ENCODE measurements at places on chromosomes 4 and X. TPM values are rescaled to one million over a fixed set of nuclear protein-coding genes. Genes with fewer than 3 reads are reported as not detected.

GRCh38 chr4:187176261-187176910 lies 452.7 kb upstream of the FAT1 start:
- no peak overlapping the region for H3K27ac ChIP-seq
- H3K4me1 ChIP-seq: no peaks in the 10 kb centered on the region
- no peak for DNase-seq
- H3K4me3 ChIP-seq: no peak overlapping the region
- no peaks in the 10 kb centered on the region for H3K27me3 ChIP-seq

DNA sequence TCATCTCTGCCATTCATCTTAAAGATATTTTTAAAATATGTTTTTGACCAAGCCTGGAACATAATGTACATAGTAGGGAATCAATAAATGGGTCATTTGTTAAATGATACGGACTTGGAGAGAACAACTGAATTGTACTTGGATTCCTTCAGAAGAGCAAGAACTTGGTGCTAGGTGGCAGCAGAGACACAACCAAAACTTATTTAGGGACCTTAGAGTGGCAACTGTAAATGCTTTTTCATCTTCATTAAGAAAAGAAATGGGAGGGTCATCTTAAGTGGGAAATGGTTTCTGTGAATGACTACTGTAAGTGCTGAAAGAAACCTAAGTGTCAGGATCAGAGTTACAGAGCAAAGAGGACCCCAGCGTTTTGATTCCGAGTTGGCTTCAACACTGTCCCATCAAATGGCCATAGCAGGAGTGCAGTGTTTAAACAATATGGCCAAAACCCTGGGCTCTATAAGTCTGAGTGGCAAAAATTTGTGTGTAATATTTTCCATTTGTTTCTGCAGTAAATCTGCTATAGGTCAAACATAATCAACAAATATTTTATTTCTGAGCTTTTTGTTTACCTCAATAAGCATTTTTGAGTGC lies 213.6 kb downstream of the PALLD start:
- H3K4me1 ChIP-seq: peaks cover 4% of the 10 kb centered on the region
- H3K4me3 ChIP-seq: no peak overlapping the region
- H3K36me3 ChIP-seq: no peaks in the 10 kb centered on the region
- no peaks in the 10 kb centered on the region for H3K27me3 ChIP-seq

GRCh38 chr4:152304220-152304619 lies 231.7 kb downstream of the FBXW7 start:
- no peak overlapping the region for H3K4me3 ChIP-seq
- H3K36me3 ChIP-seq: no peaks in the 10 kb centered on the region
- no peaks in the 10 kb centered on the region for H3K27me3 ChIP-seq
- H3K27ac ChIP-seq: no peak overlapping the region
- DNase-seq: no peak

DNA sequence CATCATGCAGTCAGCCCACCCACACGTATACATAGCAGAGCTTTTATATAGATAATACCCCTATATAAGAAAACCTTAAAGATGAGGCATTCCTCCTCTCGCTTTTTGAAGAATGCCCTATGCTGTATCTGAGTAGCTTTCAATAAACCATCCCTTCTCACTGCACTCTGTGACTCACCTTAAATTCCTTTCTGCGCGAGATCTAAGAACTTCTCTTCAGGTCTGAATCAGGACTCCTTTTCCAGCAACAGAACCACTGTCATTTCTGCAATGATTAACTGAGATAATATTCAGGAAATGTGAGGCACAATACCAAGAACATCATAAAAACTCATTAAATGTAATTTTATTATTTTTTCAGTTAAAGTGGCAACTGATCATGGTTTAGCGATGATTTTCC lies 76.4 kb upstream of the DCLK2 start:
- H3K27me3 ChIP-seq: no peaks in the 10 kb centered on the region
- DNase-seq: no peak
- H3K4me3 ChIP-seq: no peak overlapping the region

DNA sequence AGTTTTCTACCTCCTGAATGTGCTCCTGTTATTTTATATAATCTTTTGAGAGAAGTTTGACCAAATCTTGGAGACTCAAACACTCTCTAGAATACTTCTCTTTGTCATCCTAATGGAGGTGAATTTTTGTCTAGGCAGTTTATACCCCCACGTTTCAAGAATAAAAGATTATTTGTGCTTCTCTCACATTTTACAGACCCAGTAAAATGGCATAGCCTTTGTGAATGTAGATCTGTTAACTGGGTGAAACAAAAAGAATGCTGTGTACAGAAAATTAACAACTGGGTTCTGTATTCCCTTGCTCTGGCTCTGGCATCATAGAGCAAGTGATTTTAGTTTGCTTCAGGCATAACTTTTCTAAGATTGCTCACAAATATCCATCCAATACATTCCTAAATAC lies 26.1 kb downstream of the GASK1B start:
- H3K36me3 ChIP-seq: no peaks in the 10 kb centered on the region
- H3K4me3 ChIP-seq: no peak overlapping the region
- no peaks in the 10 kb centered on the region for H3K4me1 ChIP-seq
- DNase-seq: no peak
- H3K27me3 ChIP-seq: no peaks in the 10 kb centered on the region

DNA sequence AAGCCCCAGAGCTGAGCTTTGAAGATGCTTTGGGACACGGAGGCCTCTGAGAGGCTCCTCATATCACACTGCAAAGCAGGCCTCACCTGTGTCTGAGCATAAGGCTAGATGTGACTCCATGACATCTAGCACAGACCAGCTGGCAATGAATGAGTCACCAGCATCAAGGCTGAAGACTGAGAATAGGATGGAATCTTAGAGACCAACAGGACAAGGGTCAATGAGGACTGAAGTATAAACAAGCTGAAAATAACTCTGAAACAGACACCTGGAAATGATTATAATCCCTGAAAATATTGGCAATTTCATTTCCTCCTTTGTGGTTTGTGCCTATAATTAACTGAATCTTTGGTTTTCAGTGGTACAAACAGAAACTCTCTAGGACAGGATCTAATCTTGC lies 87.1 kb upstream of the PRPS1 start:
- no peaks in the 10 kb centered on the region for H3K27me3 ChIP-seq
- H3K36me3 ChIP-seq: no peaks in the 10 kb centered on the region
- no peak overlapping the region for H3K27ac ChIP-seq

DNA sequence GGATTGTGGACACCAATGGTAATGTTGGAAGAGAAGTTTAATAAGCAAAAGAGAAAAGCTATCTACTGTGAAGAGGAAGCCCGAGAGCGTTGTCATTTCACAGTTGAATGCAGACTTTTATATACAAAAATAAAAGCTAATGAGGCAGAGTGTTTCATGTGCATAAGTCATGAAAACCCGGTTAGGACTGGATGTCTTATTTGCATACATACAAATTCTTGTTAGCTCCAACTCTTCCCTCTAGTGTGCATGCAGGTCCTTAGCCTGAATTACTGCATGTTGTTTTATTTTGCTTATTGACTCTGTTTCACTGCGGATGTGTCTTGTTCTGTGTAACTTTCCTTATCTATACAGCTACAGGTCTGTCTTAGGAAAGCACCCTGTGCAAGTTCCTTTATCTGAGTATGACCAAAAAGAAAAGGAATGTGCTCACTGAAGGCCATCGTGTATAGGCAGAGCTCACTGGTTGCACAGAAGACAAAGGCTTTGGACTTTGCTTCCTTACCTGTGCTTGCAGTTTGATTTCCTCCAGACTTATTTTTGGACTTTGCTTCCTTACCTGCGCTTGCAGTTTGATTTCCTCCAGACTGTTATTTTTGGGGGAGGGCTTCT lies 25.1 kb upstream of the UGT2B11 start:
- H3K4me1 ChIP-seq: no peaks in the 10 kb centered on the region
- no peaks in the 10 kb centered on the region for H3K36me3 ChIP-seq
- no peak overlapping the region for H3K4me3 ChIP-seq
- H3K27me3 ChIP-seq: no peaks in the 10 kb centered on the region

DNA sequence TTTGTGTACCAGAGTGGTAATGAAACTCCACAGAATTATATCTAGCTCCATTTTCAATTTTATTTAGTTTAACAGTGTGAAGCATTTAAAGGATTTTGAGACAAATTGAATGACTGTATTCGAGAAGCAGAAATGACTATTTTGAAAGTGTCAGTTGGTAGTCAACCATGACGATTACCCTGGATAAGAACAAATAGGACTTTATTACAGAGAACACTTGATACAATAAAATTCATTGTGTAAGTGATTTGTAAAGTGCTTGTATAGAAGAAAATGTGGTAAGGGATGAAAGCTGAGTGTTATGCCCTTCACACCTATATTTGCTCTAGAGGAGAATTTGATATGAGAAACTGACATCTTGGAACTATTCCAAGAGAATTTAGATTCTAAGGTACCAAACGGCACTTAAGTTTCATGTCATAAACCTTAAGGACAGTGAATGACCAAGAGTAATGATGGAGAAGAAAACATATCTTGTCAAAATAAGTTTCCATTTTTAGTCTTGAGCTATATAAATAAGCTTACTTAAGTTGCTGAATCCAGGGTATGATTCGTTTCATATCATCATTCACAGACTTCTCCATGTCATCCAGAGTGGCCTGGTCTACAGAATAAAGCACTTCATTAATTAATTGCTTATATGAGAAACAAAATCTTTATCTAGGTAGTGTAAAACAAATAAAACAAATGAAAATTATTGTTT lies 34.6 kb downstream of the MED14 start:
- no peak for DNase-seq
- no peak overlapping the region for H3K4me3 ChIP-seq
- H3K36me3 ChIP-seq: no peaks in the 10 kb centered on the region
- H3K27ac ChIP-seq: no peak overlapping the region
- H3K4me1 ChIP-seq: no peaks in the 10 kb centered on the region
- H3K27me3 ChIP-seq: no peaks in the 10 kb centered on the region

- H3K36me3 ChIP-seq: no peaks in the 10 kb centered on the region
- DNase-seq: no peak
- H3K27ac ChIP-seq: no peak overlapping the region
- H3K27me3 ChIP-seq: peaks cover 1% of the 10 kb centered on the region
Observed at GRCh38 chr4:89486042-89486441, 178.4 kb upstream of the GPRIN3 start.

GRCh38 chr4:7909463-7910262 lies 30.0 kb downstream of the AFAP1 start:
- no peaks in the 10 kb centered on the region for H3K27me3 ChIP-seq
- H3K27ac ChIP-seq: peak overlapping the region; percentile 37
- H3K4me1 ChIP-seq: peaks cover 2% of the 10 kb centered on the region
- H3K4me3 ChIP-seq: no peak overlapping the region
- DNase-seq: no peak

DNA sequence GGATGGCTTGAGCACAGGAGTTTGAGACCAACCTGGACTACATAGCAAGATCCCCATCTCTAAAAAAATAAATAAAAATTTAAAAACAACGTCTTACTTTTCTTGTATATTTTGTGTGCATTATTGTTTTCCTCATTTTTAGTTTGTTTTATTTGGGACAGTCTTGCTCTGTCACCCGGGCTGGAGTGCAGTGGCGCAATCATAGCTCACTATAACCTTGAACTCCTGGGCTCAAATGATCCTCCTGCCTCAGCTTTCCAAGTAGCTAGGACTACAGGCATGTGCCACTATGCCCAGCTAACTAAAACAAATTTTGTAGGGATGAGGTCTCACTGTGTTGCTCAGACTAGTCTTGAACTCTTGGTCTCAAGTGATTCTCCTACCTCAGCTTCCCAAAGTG lies 9.5 kb upstream of the SMIM14 start:
- no peak overlapping the region for H3K27ac ChIP-seq
- no peaks in the 10 kb centered on the region for H3K27me3 ChIP-seq
- no peak for DNase-seq
- no peaks in the 10 kb centered on the region for H3K4me1 ChIP-seq
- no peaks in the 10 kb centered on the region for H3K36me3 ChIP-seq
- no peak overlapping the region for H3K4me3 ChIP-seq

- H3K36me3 ChIP-seq: no peaks in the 10 kb centered on the region
- no peak for DNase-seq
Observed at GRCh38 chr4:121692261-121692660, 4.5 kb downstream of the ANXA5 start.

DNA sequence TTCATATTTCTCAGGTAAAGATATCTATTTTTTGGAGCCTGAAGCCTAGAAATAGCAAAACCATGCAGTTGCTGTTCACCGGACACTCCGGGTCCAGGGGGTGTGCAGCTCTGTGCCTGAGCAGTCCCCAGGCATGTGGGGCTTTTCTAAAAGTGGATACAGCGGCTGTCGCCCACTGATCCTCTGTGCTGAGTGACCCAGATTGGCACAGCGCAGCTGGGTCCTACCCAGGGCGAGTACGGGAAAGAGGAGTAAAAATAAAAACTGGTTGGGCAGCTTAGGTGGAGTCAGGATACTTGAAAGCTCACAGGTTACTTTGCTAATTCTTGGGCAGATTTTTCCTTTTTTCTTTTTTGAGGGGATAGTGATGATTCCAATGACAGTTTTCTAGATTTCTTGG lies 118.8 kb downstream of the UCHL1 start:
- peaks cover 2% of the 10 kb centered on the region for H3K36me3 ChIP-seq
- peaks cover 23% of the 10 kb centered on the region for H3K4me1 ChIP-seq
- H3K4me3 ChIP-seq: no peak overlapping the region
- no peak overlapping the region for H3K27ac ChIP-seq

DNA sequence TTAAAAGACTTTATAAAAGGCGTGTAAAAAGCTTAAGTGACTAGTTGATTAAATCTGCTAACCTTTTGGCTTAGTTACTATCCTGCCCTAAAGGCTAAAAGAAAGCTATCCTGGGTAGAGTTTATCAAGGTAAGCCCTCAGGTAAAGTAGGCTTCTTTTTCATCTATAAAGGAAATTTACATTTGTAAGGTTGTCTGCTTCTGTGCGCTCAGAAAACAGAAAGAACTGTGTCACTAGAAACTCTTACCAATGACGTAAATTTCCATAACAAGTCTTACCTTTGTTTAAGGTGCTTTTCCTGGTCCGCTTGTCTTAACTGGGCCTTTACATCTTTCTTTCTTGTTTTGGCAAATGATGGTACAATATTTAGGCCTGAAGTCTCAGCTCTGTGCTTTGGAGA lies 37.7 kb upstream of the FGF2 start:
- no peak overlapping the region for H3K27ac ChIP-seq
- no peak for DNase-seq
- no peak overlapping the region for H3K4me3 ChIP-seq
- H3K36me3 ChIP-seq: no peaks in the 10 kb centered on the region

GRCh38 chr4:160180211-160180610 lies 1077.3 kb downstream of the RAPGEF2 start:
- DNase-seq: no peak
- H3K36me3 ChIP-seq: no peaks in the 10 kb centered on the region
- H3K27ac ChIP-seq: no peak overlapping the region
- no peaks in the 10 kb centered on the region for H3K27me3 ChIP-seq
- H3K4me3 ChIP-seq: no peak overlapping the region

- H3K4me3 ChIP-seq: no peak overlapping the region
- H3K27me3 ChIP-seq: no peaks in the 10 kb centered on the region
- H3K4me1 ChIP-seq: peaks cover 8% of the 10 kb centered on the region
- no peak overlapping the region for H3K27ac ChIP-seq
- no peaks in the 10 kb centered on the region for H3K36me3 ChIP-seq
Observed at GRCh38 chr4:169220447-169220846, 50.3 kb downstream of the SH3RF1 start.

Gene GYG2
- total RNA-seq: 3.1 TPM

Gene TMEM144
- total RNA-seq: 18.9 TPM

Gene AREG
- 22.4 TPM for total RNA-seq

Gene UGT2A3
- not detected for total RNA-seq

Gene SSX7
- total RNA-seq: not detected

Gene CXCL5
- not detected for total RNA-seq

Gene PCDH11X
- 3.4 TPM for total RNA-seq

Gene SPATA18
- 4.7 TPM for total RNA-seq

Gene L1CAM
- total RNA-seq: 11.6 TPM

Gene PAGE4
- not detected for total RNA-seq

Gene MAGEC2
- total RNA-seq: not detected

Gene MAGEE2
- not detected for total RNA-seq
